PC-9 (cell line): ENCODE measurements at places on chromosomes 5 and 9. TPM values are rescaled to one million over a fixed set of nuclear protein-coding genes. Genes with fewer than 3 reads are reported as not detected.
A peak's percentile ranks its signal among the peaks of the same experiment; 100 is the strongest.

HSPB3 gene
- not detected in 2 replicates for total RNA-seq

DNA sequence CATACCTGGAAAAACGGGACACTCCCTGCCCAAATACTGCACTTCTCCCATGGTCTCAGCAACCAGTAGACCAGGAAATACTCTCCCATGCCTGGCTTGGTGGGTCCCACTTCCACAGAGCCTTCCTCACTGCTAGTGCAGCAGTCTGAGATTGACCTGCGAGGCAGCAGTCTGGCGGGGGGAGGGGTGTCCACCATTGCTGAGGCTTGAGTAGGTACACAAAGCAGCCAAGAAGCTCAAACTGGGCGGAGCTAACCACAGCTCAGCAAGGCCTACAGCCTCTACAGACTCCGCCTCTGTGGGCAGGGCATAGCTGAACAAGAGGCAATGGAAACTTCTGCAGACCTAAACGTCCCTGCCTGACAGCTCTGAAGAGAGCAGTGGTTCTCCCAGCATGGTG lies 191.5 kb upstream of the FTMT start:
- H3K4me3 ChIP-seq = no peak overlapping the region
- no peaks in the 10 kb centered on the region for H3K4me1 ChIP-seq
- no peak overlapping the region for H3K27ac ChIP-seq
- DNase-seq = no peak
- no peaks in the 10 kb centered on the region for H3K36me3 ChIP-seq
- H3K27me3 ChIP-seq = no peaks in the 10 kb centered on the region

- H3K4me1 ChIP-seq = peaks cover 1% of the 10 kb centered on the region; the same call in 1 of the 2 replicates
- DNase-seq = no peak
- no peaks in the 10 kb centered on the region for H3K27me3 ChIP-seq
- no peak overlapping the region for H3K4me3 ChIP-seq
- no peak overlapping the region for H3K27ac ChIP-seq
- H3K36me3 ChIP-seq = peaks cover 20% of the 10 kb centered on the region
Measured at GRCh38 chr9:127793093-127793708, 7.4 kb downstream of the CDK9 start.

ADAMTS13 gene
- 7.1 and 11.1 TPM in 2 replicates for total RNA-seq

- no peak overlapping the region for H3K4me3 ChIP-seq
- no peaks in the 10 kb centered on the region for H3K36me3 ChIP-seq
- H3K27me3 ChIP-seq = no peaks in the 10 kb centered on the region
- H3K4me1 ChIP-seq = no peaks in the 10 kb centered on the region
- DNase-seq = peak; percentile 19
Measured at GRCh38 chr9:17005056-17005823, 129.6 kb upstream of the CNTLN start.

GRCh38 chr5:81789033-81789432 lies 38.1 kb upstream of the SSBP2 start:
- H3K4me1 ChIP-seq = peaks cover 24% of the 10 kb centered on the region
- H3K27ac ChIP-seq = 0 out of 2 replicates have a peak overlapping the region, but pooled peaks have one; percentile 81
- H3K4me3 ChIP-seq = no peak overlapping the region
- DNase-seq = no peak

- DNase-seq = no peak
- no peaks in the 10 kb centered on the region for H3K27me3 ChIP-seq
- no peaks in the 10 kb centered on the region for H3K4me1 ChIP-seq
Measured at GRCh38 chr9:136238342-136238732, 7.3 kb downstream of the QSOX2 start.
